ENCODE measurements at places on chromosomes 3 and 15.

DNA sequence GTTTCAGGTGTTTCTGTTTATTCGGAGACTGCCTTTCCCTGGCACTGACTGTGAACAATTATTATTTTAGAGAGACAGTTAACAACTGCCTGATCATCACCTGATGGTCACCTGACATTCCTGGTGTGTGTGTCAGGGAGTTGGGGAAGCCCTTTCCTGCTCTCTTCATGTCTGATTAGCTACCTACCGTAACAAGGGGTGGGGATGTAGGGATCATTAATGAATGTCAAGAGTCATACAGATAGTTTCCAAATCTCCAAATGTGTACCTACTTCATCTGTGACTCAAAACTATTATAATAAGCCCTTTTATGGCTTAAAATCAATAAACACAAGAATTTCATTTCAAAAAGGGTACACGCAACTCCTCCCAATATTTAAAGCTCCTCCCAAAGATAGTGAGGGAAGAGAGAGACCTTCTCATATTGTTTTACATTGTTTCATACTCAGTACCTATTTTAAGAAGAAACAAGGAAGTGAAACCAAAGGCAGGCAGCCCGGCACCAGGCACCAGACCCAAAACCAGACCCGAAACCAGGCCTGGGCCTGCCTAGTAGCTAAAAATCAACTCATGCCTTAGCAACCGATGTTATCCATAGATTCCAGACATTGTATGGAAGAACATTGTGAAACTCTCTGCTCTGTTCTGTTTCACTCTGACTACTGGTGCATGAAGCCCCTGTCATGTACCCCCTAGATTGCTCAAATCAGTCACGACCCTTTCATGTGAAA lies 844.9 kb upstream of the ALCAM start:
- no peak for DNase-seq

DNA sequence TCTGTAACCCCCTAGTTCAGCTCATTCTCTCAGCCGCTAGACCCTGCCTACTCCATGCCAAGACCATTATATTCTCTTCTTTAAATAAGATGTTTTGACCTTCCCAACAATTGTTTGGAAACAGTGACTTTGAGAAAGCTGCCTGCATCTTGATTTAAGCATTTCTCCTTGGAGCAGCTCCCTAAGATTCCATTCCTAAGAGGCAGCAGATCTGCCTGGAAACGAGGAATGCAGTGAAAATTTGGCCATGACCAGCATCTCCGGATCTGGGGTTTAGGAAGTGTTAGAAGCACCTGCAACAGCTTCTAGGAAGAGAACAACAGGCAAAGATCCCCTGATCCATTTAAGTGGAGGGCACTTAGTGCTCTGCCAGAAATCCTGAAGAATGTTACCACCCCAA lies 235.7 kb downstream of the NTRK3 start:
- DNase-seq = no peak

GRCh38 chr3:73451301-73451944 lies 173.3 kb downstream of the PDZRN3 start:
- DNase-seq = no peak

GRCh38 chr15:35697549-35698299 lies 151.8 kb upstream of the DPH6 start:
- peak; percentile 70 for DNase-seq

DNA sequence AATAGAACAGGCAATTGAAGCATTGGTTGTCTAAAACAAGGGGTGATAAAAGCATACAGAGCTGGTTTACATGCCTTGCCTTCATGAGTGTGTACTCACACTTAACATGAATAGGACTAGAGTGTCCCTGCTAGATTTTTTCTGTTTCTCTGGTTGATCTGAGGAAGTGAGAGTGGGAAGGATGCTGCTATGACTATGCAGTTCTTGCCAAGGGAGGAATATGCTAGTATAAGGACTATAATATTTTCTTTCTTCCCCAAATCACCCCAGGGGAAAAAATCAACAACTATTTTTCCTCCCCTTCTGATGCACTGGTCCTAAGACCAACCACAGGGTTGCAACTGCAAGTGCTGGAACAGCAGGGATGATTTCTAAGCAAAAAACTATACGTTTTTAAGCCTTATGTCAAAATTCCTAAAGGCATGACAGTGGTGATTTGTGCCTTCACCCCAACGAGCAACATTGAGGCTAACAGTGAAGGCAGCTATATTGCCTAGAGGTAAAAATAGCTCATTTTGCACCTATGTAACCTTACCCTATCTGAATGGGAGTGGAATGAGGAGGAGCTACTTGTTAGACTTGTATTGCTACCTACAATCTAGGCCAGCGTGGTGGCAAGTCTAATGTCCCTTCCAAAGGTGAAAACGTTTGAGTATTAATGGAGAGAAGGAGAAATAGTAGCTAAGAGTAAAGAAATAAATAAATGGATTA lies 33.5 kb upstream of the USP8 start:
- no peak for DNase-seq

- DNase-seq = no peak
These were observed 255.4 kb upstream of the UBE2E1 start for GRCh38 chr3:23550402-23550801.

GRCh38 chr3:29436612-29437323 lies 155.9 kb downstream of the RBMS3 start:
- no peak for DNase-seq

GRCh38 chr3:119279584-119280243 lies 14.5 kb upstream of the ARHGAP31 start:
- DNase-seq = no peak

- no peak for DNase-seq
These were observed 372.3 kb upstream of the MDFIC2 start for GRCh38 chr3:70684701-70685100.

Measured in cardiac muscle cell (in vitro differentiated cells and primary cell).